Fibroblast of skin of left quadriceps (primary cell): ENCODE measurements at places on chromosomes 16 and 17.

DNA sequence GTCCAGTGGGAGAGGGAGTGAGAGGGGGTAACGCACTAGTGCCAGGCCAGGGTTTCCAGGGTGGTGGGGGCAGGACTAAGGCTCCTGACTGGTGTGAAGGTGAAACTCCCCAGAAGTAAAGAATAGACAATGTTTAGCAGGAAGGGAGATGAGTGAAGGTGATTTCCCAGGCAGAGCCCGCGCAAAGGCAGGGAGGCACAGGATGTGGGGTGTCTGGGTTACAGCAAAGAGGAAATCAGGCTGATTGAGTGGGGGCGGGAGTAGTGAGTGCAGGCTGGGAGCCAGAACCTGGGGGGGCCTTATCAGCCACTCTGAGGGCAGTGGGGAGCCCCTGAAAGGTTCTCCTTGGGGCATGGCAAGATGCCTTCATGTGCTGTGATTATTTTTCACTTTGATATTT, 167.5 kb downstream of the UTP18 start:
- no peak for DNase-seq

GRCh38 chr16:85460252-85461021, 152.7 kb upstream of the GSE1 start:
- DNase-seq = no peak

GRCh38 chr17:41315204-41315794, at the start of gene KRTAP17-1:
KRTAP17-1 (minus strand) TSS chr17:41315710; CDS start chr17:41315650, 60 bp downstream.
- no peak for DNase-seq

GRCh38 chr16:86524029-86524428, 13.7 kb downstream of the FOXF1 start:
- DNase-seq = no peak

GRCh38 chr17:76278952-76279741, 14.0 kb downstream of the UBALD2 start:
- DNase-seq = peak; percentile 38

DNA sequence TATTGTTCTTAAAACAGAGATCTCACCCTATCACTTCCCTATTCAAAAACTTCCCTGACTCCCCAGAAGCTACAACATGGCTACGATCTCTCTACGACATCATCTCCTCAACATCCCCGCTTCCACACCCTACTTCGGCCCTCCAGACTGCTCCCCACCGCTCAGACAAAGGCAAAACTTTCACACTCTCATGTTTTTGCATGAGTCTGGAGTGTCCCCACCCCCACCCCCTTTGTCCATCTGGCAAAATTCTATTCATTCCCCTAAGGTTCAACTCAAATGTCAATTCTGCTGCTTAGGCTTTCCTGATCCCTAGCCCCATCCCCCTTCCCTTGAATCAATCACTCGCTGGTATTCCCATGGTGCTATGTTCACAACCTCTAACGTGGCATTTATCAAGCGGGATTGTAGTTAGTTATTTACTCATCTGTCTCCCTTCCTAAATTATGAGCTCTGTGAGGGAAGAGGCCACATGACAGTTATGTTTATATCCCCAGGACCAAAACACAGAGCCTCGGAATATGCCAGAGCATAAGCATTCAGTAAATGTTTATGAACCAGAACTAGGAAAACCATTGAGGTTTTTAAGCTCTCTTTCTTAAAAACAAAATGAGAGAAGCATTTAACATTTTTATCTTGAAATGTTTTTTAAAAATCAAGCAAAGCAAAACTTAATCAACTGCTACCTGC, 55.9 kb downstream of the STX8 start:
- no peak for DNase-seq

DNA sequence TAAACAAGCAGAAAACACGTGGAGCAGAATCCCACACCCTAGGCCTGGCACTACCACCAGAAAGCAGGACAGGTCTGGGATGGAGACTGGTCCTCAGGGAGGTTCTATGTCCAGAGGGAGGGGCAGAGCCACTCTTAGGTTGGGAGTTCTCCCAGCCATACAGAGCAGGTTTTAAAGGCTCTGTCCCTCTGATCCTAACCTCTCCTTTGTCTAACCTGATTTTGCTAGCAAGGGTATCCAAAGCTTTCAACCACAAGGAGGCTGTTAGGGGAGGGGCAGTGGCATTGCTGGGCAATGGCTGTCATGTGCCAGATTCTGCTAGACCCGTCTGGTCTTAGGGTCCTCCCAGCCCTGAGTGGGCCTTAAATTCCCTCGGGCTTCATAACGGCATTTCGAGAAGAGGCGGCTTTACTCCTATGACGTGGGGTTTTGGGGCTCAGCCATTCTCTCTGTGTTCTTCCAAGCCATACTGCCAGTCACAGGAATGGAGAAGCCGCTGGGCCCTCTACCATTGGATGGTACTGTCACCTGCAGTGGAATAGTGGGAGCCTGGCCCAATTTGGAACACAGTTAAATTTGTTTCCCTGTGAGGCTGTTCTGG, 5.7 kb downstream of the TPPP3 start:
- DNase-seq = no peak

DNA sequence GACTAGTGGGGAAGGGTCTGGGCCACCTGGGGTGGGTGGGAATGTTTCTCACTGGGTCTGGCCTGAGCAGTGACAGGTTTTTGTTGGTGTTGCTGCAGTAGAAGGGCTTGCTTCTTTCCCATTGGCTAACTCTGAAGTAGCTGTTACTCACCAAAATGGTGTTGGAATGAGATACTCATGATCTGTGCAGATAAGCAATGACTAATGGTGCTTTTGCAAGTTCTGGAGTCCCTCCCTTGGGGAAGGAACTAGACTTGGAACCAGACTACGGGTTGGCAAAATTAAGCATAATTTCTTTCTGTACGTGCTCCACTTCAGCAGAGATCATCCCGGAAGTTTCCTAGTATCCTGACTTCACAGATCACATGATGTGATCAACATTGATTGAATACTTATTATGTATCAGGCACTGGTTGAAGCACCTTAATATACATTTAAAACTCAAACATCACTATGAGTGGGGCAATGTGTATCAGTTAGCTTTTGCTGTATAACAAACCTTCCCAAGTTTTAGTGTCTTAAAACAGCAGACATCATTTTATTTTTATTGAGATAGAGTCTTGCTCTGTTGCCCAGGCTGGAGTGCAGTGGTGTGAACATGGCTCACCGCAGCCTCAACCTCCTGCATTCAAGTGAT, 30.1 kb downstream of the CHP2 start:
- no peak for DNase-seq

DNA sequence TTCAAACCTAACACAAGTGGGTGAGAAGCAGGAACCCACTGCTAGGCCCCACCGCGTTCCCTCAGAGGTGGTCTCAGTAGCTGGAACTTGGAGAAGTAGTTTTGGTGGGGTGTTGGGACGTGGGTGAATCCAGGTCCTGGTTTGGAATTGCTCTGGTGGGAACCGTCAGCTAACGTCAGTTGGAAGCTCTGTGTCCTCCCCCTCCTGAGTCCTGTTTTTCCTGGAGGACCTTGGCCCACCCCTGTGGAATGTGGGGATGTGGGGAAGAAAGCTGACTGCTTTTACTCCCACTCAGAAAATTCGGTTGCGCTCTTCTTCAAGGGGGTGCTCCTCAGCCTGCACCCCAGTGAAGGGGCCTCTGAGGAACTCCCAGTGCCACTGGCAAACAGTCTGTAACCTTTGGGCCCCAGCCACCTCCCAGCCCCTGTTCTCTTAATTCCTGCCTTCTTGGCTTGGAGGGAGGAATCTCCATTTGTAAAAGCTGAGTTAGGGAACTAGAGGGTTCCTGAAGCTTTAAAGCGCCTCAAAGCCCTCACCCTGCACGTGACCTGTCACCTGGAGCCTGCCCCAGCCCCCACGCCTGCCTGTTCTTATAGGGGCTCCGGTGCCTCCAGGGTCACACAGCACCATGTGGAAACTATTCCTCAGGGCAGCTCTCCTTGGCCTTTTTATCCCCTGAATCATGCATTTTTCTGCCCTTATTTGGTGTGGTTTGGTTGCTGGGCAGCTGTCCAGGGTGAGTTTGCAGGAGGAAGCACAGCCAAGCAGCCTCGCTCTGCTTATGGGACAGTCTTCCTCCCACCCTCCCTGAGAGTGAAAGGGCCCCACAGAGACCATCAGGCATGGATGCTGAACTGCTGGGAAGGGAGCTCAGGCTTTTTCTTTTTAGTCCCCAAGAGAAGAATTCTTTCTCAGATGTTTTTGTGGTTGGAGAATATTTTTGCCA, 16.2 kb upstream of the NAGLU start:
- DNase-seq = peak; percentile 100

DNA sequence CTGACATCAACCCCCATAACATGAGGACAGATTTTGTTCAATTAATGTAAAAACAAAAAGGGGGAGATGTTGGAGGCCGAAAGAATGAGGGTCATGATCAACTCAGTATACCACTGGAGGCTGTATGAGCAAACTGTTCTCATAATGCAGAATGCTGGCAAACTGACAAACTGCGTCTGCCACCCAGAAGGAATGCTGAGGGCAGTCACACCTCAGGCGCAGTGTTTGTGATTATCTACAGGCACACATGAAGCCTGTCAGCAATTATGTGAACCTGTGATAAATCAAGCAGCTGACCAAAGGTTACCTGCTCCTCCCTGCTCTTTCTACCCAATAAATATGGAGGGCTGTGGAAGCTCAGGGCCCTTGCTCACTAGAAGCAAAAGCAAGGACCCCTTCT, 27.3 kb downstream of the CD300LG start:
- no peak for DNase-seq

GRCh38 chr16:84061236-84061819, 18.7 kb upstream of the SLC38A8 start:
- no peak for DNase-seq

DNA sequence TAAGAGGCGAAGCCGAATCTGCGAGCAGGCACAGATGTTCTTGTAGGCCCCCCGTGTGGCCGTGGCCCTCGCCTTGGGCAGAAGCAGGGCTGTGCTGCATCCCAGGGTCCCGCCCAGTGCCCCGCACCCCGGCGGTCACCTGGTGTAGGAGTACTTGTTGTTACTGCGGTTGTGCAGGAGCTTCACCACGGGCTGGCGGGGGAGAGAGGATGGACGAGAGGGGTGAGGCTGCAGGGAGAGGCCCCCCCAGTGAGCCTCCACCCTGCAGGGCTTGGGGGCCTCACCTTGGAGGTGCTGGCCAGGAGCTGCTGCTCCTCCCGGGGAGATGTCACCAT, 11.4 kb downstream of the ASPHD1 start:
- DNase-seq = no peak

GRCh38 chr17:46756081-46756735, 62.3 kb downstream of the WNT3 start:
- no peak for DNase-seq

DNA sequence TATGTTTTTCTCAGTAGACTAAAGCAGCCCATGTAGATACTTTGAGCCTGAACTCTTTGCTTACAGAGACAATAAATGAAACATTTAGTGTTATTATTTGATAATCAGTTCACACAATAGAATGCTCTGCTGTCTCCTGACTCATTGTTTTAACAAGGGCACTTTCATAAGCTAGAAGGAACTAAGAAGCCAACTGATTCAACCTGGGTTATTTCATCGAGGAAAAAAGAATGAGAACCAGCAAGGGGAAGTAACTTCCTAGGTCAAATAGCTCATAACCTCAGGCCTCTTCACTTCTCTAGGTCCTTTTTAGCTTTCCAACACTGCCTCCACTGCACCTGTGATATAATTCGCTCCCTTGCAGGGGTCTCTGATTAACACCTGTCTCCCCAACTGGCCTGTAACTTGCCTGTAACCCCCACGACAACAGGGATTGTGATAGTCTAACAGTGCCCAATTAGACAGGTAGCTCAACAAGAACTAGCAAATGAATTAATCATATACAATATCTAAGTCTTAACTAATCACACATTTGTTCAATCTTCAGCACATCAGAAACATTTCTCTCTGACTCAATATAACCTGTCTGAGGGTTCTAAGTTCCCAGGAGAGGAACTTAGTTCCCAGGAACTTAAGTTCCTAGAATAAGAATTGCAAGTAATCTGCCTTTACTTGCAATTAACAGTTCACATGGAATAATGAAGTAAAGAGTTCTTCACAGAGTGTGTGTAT, 34.8 kb downstream of the RFFL start:
- no peak for DNase-seq

DNA sequence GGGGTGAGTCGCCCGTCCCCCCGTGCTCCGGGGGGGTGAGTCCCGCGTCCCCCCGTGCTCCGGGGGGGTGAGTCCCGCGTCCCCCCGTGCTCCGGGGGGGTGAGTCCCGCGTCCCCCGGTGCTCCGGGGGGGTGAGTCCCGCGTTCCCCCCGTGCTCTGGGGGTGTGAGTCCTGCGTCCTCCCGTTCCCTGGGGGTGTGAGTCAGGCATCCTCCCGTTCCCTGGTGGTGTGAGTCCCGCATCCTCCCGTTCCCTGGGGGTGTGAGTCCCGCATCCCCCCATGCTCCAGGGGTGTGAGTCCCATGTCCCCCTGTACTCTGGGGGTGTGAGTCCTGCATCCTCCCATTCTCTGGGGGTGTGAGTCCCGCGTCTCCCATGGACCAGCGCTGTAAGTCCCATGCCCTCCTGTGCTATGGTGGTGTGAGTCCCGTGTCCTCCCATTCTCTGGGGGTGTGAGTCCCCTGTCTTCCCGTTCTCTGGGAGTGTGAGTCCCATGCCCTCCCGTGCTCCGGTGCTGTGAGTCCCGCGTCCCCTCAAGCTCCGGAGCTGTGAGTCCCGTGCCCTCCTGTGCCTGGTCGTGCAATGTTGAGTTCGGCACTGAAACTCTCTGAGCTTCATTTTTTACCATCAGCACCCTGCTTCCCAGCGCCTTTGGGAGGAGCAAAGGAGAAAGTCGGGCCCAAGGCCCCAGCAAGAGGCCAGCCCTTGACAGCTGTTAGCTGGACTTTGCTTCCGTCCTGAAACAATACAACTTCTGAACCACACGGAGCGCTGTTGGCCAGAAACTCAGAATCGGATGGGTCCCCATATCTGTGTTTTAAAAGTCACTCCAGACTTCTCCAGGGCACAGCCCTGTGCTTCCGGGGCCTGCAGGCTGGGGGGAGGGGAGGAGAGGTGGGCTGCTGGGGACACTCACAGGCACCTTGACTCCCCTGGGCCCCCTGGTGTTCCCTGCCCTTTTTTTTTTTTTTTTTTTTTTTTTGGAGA, 11.5 kb upstream of the ZC3H18 start:
- peak; percentile 11 for DNase-seq

DNA sequence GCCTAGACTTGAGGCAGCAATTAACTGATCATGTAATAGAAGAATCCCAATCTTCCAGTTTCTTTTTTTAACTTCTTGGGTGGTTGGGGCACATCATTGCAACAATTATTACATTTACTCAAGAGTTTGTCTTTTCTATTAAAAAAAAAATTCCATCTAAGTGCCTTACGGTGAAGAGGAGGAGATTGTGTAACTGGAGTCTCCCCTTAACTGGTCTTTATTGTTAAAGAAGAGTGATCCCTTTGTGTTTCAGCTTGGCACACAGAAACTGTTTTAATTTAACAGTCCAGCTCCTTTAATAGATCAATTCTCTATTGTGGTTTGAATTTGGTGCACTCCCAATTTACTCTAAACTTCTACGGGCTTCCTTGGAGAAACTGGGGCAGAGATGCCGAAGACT, 75.2 kb downstream of the FTO start:
- DNase-seq = no peak

GRCh38 chr16:84553873-84554399, 49.5 kb upstream of the MEAK7 start:
- DNase-seq = no peak

- DNase-seq = peak; percentile 90
These were observed at the start of gene CTF1 for GRCh38 chr16:30896261-30896888. CTF1 (plus strand) TSS chr16:30896614; CDS start chr16:30896644, 30 bp downstream.

GRCh38 chr16:88389621-88390160, 6.9 kb downstream of the ZNF469 start:
- no peak for DNase-seq

GRCh38 chr17:57499648-57500049, 243.3 kb downstream of the MSI2 start:
- DNase-seq = no peak
